ENCODE measurements at places on chromosomes 1 and 21.

DNA sequence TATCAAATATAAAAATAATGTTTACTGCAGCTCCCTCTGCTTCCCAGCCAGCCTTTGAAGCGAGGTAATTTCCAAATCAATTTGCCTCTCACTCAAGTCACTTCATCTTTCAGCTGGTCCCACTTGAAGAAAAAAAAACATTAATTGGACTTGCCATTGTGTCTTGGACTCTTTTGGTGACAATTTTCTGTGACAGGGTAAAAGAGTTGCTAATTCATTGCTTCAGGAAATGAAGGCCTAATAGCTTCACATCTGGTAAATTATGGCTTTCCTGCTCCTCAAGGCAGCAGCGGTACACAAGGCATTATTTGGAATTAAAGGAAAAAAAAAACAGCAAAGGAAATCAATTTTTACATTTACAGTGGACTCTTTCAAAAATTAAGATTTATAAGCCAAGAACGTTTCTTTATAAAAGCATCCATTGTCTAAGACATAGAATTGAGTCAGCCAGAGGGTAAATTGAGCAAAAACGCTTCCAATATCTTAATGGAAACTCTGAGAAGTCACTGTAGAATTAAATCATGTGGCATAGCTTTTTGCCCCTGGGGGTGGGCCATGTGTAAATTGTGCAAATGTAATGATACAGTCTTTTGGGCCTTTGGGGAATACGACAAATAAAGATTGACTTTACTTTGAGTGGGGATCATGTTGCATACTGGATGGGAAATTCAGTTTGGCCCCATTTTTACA, 102.5 kb downstream of the LYPLAL1 start:
- DNase-seq = no peak

DNA sequence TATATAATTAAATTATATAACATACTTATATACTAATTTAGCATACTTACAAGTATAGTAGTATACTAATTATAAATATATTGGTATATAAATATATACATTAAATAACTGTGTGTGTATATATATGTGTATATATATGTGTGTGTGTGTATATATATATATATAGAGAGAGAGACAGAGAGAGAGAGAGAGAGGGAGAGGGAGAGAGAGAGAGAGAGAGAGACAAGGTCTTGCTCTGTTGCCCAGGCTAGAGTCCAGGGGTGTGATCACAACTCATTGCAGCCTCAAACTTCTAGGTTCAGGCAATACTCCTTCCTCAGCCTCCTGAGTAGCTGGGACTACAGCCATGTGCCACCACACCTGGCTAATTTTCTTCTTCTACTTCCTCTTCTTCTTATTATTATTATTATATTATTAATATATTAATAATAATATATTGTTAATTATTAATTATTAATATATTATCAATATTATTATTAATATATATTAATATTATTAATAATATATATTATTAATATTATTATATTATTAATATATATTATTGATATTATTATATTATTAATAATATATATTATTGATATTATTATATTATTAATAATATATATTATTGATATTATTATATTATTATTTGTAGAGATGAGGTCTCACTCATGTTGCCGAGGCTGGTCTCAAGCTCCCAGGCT, 185.5 kb downstream of the CRB1 start:
- no peak for DNase-seq

DNA sequence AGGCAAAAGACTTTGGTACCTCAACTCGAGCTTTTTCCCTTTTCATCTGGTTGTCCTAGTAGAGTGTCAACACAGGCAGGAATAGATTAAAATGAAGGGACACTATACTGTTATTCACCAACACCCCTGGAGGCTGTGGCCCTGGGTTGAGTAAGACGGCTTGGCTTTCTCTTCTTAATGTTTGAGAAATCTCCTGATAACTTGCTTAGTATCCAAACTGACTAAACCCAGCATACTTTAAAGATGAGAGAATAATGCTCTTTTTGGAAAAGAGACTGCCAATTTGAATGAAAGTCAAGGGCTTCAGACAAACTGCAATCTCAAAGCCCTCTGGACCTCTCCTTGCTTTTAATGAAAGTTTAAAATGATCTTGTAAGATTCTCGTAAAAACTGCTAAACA, 2.6 kb upstream of the SLC30A1 start:
- no peak for DNase-seq

DNA sequence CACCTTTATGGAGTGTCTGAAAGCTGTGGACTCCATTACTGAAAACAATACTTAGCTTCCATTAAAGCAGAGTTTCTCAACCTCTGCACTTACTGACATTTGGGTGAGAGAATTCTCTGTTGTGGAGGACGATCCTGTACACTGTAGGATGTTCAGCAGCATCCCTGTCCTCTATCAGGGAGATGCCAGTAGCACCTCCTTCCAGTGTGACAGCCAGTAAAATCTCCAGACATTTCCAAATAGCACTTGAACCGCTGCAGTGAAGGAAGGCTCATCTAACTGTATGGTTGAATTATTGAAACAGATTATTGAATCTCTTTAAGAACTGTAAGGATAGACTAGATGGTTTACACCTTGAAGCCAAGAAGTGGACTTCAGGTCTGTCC, 3.1 kb downstream of the PRDM2 start:
- no peak for DNase-seq

DNA sequence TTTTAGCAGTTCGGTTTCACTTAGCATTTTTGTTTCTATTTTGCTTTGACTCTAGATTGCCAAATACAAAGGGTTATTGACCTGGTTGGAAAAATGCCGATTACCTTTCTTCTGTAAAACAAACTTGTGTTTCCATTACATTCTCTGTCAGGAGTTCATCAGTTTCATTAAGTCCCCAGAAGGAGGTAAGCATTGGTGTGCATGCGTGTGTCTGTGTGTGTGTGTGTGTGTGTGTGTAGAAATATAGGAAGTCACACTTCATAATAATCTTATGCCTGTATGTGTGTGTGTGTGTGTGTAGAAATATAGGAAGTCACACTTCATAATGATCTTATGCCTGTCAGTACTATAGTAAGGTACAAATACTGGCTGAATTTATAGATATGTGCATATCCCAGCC, 10.0 kb downstream of the RGSL1 start:
- DNase-seq = no peak

GRCh38 chr1:3222042-3222692, 153.2 kb downstream of the PRDM16 start:
- DNase-seq = no peak

DNA sequence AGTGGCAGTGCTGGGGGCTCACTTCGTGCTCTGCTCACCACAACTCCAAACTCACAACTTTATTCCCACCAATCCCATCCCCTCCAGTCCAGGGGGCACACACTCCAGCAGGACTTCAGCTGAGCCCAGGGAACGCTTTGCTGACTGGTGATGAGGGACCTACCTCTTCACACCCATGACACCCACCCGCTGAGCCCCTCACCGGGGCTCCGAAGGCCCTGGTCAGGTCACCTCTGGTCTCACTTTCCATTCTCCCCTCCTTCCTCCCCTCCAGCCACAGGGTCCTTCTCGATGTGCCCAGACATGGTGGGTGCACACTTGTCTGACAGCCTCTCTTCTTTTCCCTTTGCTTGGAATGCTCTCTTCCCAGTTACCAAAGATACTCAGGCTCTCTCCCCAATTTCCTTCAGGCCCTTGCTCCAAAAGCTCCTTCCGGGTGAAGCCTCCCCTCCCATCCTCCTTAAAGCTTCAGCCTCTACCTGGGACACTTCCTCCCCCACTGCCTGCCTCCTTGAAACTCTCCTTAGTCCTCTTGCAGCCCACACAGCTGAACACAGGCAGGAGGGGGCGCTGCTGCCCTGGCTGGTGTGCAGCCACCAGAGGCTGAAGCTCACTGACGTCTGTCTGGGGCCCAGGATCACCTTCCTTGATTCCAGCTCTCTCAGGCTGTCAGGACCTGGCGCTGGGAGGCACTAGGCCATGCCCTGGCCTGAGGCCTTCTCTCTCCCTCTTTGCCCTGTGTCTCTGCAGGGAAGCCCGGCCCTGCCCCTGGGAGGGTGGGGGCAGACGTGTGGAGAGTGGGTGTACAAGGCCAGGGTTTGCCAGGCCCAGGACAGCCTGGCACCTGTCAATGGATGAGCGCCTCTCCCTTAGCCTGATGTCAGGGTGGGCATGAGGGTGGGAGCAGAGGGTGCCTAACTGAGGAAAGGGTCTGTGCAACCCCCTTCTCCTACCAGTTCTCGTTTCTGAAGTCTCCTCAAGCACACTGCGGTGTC, 1.6 kb downstream of the KCNE1 start:
- no peak for DNase-seq

GRCh38 chr1:6831366-6831765, 46.1 kb downstream of the CAMTA1 start:
- no peak for DNase-seq

DNA sequence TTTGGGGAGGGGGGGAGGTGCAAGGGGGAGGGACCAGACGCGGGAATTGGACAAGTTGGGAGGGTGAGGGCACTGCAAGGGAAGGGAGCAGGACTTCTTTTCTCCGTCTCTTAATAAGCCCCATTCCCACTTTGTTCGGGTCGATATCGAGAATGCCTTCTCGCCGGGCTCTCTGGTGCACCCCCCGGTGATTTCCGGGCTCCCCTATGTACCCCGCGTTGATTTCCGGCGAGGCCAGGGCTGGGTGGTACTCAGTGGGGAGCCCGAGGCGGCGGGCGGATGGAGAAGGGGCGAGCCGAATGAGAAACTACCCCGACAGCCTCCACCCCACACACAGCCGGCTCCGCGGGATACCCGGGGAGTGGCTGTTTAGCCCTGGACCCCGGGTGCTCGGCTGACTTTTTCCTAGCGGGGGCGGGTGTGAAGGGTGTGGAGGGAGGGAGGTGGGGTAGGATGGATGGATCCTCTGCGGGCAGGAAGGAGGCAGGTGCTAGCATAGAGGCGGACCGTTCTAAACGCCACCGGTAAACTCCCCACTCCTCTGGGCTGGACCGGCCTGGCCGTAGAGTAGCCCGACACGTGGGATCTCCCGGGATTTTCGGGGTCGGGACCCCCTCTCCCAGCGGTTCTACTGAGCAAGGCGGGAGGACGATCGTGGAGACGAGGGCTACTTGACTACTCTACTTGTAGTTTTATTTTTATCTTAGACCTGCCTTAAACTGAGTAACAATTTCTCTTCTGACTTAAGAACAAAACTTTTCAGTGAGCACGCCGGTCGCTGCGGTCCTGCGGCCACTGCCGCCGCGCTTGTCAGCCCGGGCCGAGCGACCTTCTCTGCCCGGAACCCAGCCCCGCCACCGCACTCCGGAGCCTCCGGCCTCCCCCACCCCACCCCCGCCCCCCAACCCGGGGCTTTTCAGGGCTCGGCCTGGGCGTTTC, 1.0 kb downstream of the RNF220 start:
- DNase-seq = no peak

GRCh38 chr1:185337246-185337645, 20.2 kb upstream of the IVNS1ABP start:
- no peak for DNase-seq

DNA sequence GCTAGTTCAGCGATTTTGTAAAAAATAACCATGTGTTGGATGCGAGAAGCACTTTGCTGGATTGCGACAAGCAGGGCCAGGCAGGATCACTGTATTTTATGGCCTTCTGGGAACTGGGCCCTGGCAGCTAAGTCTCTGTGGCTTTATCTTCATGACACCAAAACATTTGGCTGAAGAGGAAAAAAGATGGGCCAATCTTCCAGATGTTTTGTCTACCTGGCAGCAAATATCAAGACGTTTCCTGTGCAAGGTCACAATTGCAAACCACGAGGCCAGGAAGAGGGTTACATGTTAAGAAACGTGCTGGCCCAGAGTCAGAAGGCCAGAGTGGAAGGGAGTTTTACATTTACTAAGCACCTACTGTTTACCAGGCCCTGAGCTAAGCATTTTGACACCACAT, 22.1 kb downstream of the GRIK3 start:
- DNase-seq = no peak

DNA sequence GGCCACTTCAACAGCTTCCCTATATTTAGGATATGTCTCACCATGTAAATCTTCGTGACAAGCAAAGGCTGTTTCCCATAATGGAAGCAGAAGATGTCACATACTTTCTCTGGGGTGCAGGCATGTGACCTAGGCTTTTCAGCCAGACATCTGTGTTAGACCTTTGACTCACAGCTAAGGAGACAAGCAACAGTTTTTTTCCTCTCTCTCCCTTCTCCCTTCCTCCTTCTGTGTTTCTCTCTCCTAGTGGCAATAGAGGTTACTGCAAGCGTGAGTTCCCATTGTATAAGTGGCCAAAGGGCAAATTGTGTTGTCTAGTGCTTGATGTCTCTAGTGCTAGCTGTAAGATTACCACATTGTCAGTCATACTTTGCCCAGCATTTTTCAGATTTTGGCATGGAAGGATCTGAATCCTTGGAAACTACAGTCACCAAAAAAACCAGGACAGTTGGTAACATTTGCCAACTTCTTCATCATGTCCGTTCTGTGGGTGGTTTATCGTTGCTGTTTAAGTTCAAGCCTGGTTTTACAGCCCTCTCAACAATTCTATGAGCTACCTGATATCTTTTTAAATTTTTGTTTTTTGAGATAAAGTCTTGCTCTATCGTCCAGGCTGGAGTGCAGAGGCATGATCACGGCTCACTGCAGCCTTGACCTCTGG, 44.4 kb upstream of the RABGAP1L start:
- DNase-seq = no peak

DNA sequence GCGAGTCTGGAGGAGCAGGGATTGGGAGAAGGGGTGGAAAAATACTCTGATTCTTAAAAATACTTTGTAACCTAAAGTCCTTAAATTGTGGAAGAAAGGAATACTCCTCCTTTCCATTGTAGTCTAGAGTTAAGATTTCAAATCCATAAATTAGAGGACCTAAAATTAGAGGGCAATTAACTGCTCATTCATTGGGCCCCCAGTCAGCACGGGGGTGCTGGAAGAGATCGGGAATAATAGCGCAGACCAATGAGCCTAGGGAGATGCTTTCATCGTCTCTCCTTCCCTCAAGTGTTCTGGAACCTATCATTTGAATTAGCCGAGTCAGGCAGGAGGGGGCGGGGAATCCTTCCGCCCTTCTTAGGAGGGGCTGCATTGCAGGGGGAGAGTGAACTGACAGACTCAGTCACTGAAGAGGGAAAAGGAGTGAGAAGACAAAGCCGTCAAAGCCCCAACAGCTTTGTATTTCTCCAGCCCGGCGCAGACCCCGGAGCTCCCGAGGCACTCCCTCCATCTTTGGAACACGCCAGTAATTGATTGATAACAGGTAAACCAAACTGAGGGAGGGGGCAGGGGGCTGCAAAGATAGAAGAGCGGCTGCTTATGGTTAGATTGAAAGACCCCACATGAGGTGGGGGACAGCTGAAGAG, at the start of gene MLLT11:
Gene MLLT11 (plus strand): TSS at position 391 of the 650 bp plus-strand sequence. CDS start 6,828 bp downstream, outside the sequence.
- no peak for DNase-seq

DNA sequence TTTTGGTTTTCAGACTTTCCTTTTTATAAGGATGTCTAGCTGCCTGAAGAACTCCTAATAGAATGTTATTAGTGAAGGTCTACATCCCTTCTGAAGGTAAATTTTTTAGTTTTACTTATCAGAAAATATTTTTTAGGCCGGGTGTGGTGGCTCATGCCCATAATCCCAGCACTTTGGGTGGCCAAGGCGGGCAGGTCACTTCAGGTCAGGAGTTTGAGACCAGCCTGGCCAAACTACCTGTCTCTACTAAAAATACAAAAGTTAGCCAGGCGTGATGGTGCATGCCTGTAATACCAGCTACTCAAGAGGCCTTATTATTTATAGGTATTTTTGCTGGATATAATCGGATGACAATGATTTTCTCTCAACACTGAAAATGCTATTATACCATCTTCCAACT, 181.9 kb upstream of the KCNK2 start:
- no peak for DNase-seq

All from stimulated activated CD8-positive, alpha-beta memory T cell treated with anti-CD3 and anti-CD28 coated beads, Interleukin-7, amount 100 ng/mL, for 1 hour (primary cell).